ENCODE measurements at places on chromosomes 6 and 20.

DNA sequence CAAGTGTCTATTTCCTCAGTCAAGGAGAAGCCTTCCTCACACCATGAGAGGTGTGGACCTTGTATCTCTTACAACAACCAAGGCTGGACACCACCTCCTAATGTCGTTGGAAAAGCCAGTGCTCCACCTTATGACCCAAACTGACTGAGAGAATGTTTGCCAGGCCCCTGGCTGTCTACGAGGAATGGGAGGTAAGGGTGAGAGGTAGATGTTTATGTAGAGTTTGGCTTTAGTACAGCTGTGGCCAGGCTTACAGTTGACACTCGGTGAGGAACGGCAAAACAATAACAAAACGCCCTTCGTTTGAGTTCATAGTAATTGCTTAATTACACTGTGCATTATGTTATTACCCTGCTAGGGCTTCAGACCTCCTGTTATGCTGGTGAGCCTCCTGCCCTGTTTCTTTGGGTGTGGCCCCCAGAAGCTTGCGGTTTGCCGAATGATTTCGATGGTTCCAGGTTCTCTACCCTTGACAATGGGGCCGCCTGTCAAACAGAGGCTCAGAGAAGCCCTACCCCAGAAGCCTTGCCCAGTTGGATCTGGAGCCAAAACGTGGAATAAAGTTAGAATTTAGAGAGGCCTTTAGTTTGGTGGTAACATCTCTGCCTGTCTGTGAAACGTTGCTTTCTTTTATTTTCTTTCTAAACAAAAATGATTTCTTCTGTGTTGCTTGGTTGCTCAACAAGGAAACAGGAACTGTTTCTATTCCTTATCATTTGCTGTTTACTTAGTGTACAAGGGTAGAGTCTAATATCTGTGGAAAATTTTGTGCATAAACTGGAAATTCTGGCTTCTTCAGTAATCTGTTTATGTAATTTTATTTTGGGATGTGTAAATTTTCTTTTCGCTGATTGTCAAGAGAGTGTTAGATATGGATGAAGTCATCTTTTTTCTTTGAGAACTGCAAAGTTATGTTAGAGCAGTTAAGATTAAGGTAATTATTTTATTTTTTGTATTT lies 60.4 kb upstream of the FOXQ1 start:
- no peak for DNase-seq

- no peak for DNase-seq
Measured at GRCh38 chr20:49529470-49529869, 38.5 kb downstream of the PTGIS start.

- DNase-seq, result no peak
Measured at GRCh38 chr6:37537548-37537947, 37.9 kb upstream of the CCDC167 start.

DNA sequence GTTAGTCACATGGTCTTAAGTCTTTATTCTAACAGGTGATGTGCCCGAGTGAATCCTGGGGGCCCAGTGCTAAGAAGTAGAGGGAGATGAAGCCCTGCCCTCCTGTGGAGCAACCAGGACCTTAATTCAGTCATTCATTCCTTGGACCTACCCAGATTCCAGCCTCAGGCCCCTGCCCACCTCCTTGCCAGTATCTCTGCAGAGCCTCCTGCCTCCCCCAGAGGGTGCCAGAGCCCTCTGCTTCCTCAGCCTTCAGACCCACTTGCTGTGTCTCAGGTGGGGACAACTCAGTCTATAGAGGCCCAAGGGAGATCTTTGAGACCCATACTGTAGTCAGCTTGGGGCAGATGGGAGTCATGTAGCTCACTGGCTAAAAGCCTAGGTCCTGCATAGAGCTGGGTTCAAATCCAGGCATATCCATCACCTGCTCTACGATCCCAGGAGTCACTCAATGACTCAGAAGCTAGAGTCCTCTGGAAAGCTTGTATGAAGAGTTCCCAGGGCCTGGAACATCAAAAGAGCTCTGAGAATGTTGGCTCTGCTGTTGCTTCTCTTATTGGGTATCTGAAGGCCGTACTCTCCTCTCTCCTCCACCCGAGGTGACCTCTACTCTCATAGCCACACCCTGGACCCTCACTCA lies 3.9 kb upstream of the SIGLEC1 start:
- DNase-seq, result peak; percentile 64

All from OCI-M1 (cell line).